Fibroblast of skin of right biceps (primary cell): ENCODE measurements at places on chromosomes 5 and 9.

GRCh38 chr9:117737721-117738226, 33.6 kb downstream of the TLR4 start:
- no peak for DNase-seq

DNA sequence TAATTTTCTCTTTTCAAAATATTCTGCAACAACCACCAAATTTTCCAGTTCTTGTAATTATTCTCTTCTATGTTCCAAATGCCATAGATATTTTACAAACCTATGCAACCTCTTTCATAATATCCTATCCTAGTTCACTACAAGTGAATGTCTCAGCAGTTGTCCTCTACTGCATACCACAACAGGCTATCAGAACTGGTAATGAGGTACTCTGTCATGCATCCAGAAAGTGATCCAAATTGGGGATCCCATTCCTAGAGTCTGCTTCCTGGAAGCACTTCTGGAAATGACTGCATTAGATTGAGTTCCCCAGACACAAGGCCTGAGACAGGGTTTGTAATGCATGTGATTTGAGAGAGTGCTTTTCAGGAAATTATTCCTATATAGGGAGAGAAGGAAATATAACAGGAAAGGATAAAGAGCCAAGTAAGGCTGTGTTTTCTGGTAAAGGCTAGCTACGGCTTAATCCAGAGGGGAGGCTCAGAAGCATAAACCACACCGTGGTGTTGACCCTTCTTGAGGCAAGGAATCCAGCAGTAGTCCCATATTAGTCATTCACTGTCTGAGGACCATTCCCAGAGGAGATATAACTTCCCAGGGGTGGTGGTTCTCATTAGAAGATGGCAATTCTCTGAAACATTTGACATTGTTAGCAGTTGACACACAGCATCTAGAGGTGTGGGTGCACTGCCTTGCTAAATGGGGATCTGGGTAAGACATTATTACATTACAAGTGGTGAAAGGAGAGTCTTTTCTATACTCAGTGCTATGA, 80.3 kb upstream of the FST start:
- DNase-seq = peak; percentile 89

DNA sequence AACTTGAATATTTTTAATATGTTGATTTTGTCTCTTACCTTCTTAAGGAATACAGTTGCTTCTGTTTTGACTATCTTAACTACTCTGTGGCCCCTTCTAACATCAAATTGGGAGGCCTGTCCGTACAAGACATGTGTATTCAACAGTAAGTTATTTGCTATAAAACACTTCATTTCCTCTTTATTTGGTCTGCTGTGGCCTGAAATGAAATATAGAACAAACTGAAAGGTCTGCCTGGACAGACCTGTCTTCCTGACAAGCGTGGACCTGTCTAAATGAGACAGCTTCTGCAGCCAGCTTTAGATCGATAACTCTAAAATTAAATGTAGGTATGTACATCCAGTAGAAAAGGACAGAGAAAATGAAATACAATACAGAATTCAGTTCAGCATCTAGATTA, 2.2 kb upstream of the LPAR1 start:
- DNase-seq = no peak

DNA sequence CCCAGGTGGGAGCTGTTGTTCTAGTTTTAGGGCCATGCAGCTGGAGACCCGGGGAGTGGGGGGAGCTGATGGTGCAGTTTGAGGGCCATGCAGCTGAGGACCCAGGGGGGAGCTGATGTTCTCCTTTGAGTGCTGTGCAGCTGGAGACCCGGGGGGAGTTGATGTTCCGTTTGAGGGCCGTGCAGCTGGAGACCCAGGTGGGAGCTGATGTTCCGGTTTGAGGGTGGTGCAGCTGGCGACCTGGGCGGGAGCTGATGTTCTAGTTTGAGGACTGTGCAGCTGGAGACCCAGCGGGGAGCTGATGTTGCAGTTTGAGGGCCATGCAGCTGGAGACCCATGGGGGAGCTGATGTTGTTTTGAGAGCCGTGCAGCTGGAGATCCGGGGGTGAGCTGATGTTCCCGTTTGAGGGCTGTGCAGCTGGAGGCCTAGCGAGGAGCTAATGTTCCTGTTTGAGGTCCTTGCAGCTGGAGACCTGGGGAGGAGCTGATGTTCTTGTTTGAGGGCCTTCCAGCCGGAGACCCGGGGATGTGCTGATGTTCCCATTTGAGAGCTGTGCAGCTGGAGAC, 14.6 kb downstream of the PDCD6 start:
- DNase-seq = no peak

- peak; percentile 38 for DNase-seq
Measured at GRCh38 chr9:127183814-127184582, 61.6 kb upstream of the ANGPTL2 start.

- no peak for DNase-seq
Measured at GRCh38 chr5:113213551-113214425, 221.0 kb downstream of the TSSK1B start.

GRCh38 chr5:10902145-10902544, 141.1 kb upstream of the DAP start:
- DNase-seq = peak; percentile 75

DNA sequence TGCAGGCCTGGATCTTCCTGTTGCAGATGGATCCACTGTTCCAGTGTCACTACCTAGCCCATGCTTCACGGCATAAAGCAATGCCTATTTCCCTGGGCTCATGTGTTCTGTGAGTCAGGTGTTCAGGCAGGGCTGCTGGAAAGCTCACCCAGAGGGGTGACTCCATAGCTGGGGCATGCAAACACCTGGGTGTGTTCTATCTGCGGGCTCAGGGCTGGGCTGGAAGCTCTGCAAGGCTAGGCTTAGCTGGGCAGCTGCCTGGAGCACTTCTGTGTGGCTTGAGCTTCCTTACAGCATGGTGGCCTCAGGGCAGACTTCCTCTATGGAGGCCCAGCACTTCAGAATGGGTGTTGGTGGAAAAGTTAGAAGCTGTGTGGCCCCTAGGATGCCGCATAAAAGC, 139.9 kb downstream of the GADD45G start:
- DNase-seq = no peak

DNA sequence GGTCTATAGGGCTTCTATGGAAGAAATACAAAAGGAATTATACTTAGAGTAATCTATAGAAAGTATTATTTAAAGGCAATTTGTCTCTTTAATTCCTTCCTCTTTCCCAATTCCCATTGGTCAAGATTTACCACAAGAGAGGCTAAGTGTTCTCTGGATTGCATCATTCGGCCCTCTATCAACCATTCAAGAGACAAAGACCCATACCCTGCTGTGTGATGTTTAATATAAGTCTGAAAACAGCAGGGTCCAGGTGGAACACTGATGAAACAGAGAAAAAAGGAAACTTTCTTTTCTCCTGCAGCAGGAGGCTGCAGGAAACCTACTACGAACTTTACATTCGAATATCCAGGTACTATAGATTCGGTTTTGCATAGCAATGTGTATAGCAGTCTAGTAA, 323.4 kb downstream of the CHSY3 start:
- no peak for DNase-seq

DNA sequence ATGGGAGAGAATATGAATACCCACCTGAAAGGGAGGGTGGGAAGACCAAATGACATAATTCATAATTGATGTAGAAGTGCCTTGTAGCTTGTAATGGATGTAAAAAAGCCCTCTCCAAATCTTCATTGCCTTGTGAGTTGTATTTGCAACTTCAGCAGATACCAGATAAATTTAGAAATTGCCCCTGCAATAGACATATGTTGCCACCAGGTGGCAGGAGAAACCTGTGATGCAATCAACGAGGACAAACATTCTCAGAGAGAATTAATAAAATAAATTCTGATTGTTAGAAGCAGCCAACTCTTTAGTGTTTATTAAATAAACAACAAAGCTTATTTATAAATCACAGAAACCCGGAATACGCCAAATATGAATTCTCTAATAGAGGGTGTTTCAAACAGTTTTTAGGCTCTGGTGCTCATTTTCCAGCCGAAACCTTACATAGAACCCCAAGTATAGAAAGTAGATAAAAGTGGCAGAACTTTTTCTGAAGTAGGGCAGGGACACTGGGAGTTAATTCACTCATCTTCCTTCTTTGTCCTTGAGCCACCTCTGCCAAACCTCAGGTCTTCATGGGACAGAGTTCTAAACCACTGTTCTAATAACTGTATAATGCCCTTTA, 147.8 kb downstream of the TMEM38B start:
- DNase-seq = peak; percentile 36

GRCh38 chr5:175842951-175843793, 28.2 kb upstream of the CPLX2 start:
- DNase-seq = peak; percentile 36

- DNase-seq = no peak
Measured at GRCh38 chr9:80500300-80500699, 928.5 kb downstream of the TLE4 start.

GRCh38 chr5:62432621-62433064, 20.1 kb downstream of the IPO11 start:
- DNase-seq = no peak

DNA sequence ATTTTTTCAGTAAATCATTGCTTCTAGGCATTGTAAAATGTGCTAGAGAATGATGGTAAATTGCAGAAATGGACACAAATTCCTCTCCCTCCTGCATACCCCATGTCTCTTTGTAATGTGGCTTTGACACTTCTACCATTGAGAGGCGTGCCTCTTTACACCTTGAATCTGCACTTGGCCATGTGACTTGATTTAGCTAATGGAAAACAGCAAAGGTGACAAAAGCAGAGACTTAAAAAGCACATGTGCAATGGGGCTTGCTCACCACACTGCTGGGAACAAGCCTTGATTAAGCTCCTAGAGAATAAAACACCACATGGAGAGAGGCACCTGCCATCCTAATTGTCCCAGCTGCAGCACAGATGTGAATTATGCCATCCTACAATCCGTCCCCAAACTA, 69.9 kb upstream of the NAA35 start:
- DNase-seq = no peak

DNA sequence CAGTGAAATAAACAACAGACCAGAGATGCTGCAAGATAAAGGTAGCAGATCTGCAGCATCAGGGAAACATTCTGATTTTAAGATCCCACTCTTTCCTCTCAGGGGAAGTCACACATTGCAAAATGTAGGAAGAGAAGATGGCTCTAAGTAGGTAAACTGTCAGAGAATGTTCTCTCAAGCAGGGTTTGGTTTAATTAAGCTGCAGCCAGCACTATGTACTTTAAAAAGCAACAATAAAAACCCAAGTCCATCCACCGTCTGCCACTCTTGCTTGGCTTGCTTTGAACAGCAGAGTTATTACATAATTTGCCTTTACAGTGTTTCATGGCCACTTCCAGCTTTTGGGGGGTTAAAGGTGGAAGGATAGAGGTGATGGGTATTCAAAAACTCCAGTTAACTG, 343.2 kb upstream of the DAP start:
- DNase-seq = no peak

DNA sequence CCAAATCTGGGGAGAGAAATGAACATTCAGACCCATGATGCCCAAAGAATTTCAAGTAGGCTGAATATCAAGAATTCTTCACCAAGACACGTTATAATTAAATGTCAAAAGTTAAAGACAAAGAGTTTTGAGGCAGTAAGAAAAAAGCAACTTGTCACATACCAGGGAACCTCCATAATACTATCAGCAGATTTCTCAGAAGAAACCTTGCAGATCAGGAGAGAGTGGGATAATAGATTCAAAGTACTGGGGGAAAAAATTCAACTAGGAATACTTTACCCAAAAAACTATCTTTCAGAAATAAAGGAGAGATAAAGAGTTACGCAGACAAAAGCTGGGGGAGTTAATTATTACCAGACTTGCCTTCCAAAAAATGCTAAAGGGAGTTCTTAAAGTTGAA, 516.0 kb downstream of the CETN3 start:
- DNase-seq = no peak

- peak; percentile 54 for DNase-seq
Measured at GRCh38 chr9:38713426-38713825, 6.5 kb downstream of the FAM240B start.

DNA sequence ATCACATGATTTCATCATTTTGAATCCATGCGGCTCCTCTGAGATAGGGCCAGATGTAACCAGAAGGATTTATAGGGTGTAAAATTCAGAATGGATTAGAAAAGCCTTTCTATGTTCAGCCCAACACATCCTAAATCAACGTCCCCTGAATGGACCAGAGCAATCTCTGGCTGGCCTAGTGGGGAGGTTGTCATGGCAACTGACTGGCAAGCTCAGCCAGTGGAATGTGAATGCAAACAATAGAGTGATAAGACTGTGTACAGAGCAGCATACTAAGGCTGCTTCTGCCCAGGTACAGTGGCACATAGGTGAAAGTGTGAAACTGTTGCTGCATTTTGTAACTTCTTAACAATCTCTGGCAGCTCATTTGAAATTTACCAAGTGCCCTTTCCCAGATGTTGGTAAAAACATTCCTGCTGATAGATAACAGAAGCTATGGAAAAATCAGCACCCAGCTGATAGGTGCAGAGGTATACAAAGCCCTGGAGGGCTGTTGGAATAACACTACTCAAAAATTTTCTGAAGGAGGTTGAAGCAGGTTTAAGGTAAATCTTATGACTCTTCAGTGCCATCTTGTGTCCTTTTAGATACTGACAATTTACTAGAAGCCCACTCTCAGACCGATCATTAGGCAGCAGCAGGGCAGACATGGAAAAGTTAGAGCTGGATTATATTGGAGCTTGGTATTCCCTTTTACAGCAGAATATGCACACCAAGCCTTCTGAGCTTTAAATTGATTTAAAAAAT, 267.2 kb downstream of the RAB3C start:
- DNase-seq = peak; percentile 27

DNA sequence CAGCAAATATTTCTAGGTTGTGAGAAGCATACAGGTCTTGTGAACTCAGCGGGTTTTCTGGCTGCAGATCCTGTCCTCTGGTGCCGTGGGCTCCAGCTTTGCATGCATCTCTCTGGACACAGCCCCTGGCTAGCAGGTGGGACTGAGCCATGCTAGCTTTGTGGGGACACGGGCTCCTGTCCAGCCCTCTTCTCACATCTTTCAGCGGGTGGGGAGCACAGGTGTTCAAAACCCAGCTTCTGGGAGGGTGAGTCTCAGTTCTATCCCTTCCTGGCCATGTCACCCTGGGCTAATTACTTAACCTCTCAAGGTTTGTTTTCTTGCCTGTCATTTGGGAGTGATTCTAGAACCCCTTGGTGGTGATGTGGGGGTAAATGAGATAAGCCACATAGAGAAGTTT, 162.3 kb downstream of the ICE1 start:
- DNase-seq = no peak

DNA sequence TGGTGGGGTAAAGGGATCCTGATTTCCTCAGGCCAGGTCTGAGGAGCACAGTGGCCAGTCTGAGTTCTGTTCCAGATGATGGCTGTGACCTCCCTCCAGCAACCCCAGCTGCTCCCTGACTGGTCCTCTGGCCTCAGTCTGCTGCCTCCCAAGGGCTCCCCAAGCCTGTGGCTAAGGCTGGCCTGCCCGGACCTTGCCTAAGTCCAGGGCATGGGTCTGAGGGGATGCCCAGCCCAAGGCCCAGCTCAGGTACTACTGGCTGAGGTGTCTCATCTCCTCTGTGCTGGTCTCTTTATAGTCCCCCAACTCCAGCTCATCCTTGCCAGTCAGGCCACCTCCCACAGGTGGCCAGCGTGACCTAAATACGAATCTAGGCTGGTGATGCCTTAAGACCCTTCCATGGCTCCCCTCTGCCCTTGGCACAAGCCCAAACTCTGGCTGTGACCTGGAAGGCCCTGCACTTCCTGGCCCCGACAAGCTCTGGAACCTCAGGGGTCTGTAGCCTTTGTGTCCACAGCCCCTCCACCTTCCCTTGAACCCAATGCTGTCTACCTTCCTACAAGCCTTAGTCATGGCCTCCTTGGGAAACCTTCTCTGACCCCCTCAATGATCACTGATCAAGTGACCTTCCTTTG, 9.8 kb downstream of the KIF12 start:
- no peak for DNase-seq
